ENCODE measurements at places on chromosomes 11 and 22. TPM values are rescaled to one million over a fixed set of nuclear protein-coding genes. Genes with fewer than 3 reads are reported as not detected.

VPS11 gene
- 56.0 TPM for total RNA-seq

WNT11 gene
- 6.9 TPM for total RNA-seq

TSPAN32 gene
- total RNA-seq: 3.7 TPM

LMO2 gene
- total RNA-seq: 26.5 TPM

GPR83 gene
- not detected for total RNA-seq

CXCR5 gene
- not detected for total RNA-seq

CARD18 gene
- not detected for total RNA-seq

SHISAL1 gene
- 7.6 TPM for total RNA-seq

FIBIN gene
- 118 TPM for total RNA-seq

DDIAS gene
- total RNA-seq: 1.5 TPM

KCNA4 gene
- not detected for total RNA-seq

KCNJ11 gene
- total RNA-seq: not detected

OR10A3 gene
- total RNA-seq: not detected

BAIAP2L2 gene
- total RNA-seq: not detected

HEPHL1 gene
- total RNA-seq: 1.7 TPM

WBP2NL gene
- total RNA-seq: 2.0 TPM

CRYBB2 gene
- not detected for total RNA-seq

SULT4A1 gene
- 3.2 TPM for total RNA-seq

PATE2 gene
- total RNA-seq: not detected

DDI1 gene
- not detected for total RNA-seq

TCF20 gene
- total RNA-seq: 30.4 TPM

MRPL48 gene
- total RNA-seq: 23.3 TPM

KRTAP5-8 gene
- total RNA-seq: not detected

CHST1 gene
- 2.0 TPM for total RNA-seq

MMP13 gene
- 0.98 TPM for total RNA-seq

OR51B4 gene
- total RNA-seq: not detected

GLB1L3 gene
- total RNA-seq: 2.2 TPM
